Prostate gland (tissue), 2 donors: ENCODE measurements at places on chromosomes 16 and 17. TPM values are rescaled to one million over a fixed set of nuclear protein-coding genes. Genes with fewer than 3 reads are reported as not detected.
A peak's percentile ranks its signal among the peaks of the same experiment; 100 is the strongest.

The RNU2-1 gene
- total RNA-seq: not detected

The AOC2 gene
- total RNA-seq: 0.27 TPM

The KRT33B gene
- total RNA-seq: not detected

GRCh38 chr16:85220125-85220839 is 108.0 kb upstream of the CIBAR2 start:
- H3K27me3 ChIP-seq: no peaks in the 10 kb centered on the region
- H3K4me1 ChIP-seq: peaks cover 7% of the 10 kb centered on the region
- H3K36me3 ChIP-seq: no peaks in the 10 kb centered on the region
- DNase-seq: peak; percentile 88
- H3K4me3 ChIP-seq: no peak overlapping the region

DNA sequence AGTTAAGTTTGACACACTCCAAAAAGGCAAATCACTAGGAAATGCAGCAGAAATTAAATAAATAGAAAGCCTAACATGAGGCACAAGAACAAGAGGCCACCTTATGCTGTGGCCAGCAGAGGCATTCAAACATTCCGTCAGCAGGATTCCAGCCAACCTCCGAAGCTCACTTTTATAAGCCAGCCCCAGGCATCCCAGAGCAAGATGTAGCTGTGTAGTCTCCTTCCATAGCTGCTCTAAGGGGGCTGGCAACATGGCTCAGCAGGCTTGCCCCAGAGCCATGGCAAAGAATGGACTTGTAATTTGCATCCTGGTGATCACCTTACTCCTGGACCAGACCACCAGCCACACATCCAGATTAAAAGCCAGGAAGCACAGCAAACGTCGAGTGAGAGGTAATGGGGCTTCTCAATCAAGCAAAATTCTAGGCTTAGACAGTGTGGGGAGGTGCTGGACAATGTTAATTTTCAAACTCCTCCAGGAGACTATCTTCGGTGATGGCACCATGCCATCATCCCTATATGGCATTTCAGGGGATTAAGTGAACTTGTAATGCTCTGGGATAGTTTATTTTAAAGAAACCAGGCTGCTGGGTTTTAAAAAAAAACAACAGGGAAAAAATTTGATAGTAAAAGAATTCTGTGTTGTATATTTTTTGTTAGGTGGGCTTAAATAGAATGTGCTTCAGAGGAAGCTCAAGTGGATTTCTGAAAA is at the start of gene CLEC3A:
Gene CLEC3A (plus strand): TSS at position 202 of the 714 bp plus-strand sequence. CDS start 79 bp downstream, at position 281.
- no peaks in the 10 kb centered on the region for H3K27me3 ChIP-seq
- H3K4me3 ChIP-seq: no peak within 1 kb of the TSS
- no peak for DNase-seq
- H3K27ac ChIP-seq: no peak within 1 kb of the TSS
- no peaks in the 10 kb centered on the region for H3K4me1 ChIP-seq
- no peaks in the 10 kb centered on the region for H3K36me3 ChIP-seq

DNA sequence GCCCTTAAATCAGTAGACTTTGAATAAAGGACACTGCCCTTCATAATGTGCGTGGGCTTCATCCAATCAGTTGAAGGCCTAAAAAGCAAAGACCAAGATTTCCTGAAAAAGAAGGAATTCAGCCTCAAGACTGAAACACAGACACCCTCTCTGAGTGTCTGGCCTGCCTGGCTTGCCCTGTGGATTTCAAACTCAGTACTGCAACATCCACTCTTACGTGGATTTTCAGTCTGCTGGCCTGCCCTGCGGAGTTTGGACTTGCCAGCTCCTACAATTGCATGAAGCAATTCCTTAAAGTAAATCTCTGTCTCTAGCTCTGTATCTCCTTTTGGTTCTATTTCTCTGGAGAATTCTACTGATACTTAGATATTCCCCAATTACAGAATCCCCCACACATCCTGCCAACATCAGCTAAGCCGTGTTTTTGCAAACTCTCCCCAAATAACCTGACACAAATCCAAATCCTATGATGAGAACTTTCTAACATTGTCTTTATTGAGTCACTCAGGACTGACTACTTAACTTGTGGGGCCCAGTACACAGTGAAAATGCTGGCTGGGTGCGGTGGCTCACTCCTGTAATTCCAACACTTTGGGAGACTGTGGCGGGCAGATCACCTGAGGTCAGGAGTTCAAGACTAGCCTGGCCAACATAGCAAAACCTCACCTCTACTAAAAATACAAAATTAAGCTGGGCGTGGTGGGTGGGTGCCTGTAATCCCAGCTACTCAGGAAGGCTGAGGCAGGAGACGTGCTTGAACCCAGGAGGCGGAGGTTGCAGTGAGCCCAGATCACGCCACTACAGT is 7.2 kb upstream of the TNFRSF17 start:
- no peaks in the 10 kb centered on the region for H3K36me3 ChIP-seq
- H3K27me3 ChIP-seq: no peaks in the 10 kb centered on the region
- DNase-seq: no peak

- H3K27ac ChIP-seq: no peak overlapping the region
- no peaks in the 10 kb centered on the region for H3K36me3 ChIP-seq
- no peak for DNase-seq
- H3K4me3 ChIP-seq: no peak overlapping the region
These were observed 121.9 kb downstream of the CDYL2 start for GRCh38 chr16:80682421-80683070.

GRCh38 chr17:29592850-29593551 is at the start of gene ANKRD13B:
TSS of gene ANKRD13B (plus strand) at chr17:29593132. CDS start at chr17:29593622, 490 bp downstream.
- H3K27me3 ChIP-seq: no peaks in the 10 kb centered on the region
- no peaks in the 10 kb centered on the region for H3K36me3 ChIP-seq
- H3K27ac ChIP-seq: peak within 1 kb of the TSS; percentile 77
- peak within 1 kb of the TSS; percentile 60 for H3K4me3 ChIP-seq

GRCh38 chr17:19418251-19418992 is 7.4 kb downstream of the RNF112 start:
- no peak for DNase-seq
- no peaks in the 10 kb centered on the region for H3K4me1 ChIP-seq
- H3K27me3 ChIP-seq: no peaks in the 10 kb centered on the region
- H3K36me3 ChIP-seq: no peaks in the 10 kb centered on the region
- H3K27ac ChIP-seq: no peak overlapping the region
- no peak overlapping the region for H3K4me3 ChIP-seq
